Activated naive CD4-positive, alpha-beta T cell treated with Interleukin-2 at 50 U/mL for 16 hours (primary cell): ENCODE measurements at places on chromosomes 12 and 14.

DNA sequence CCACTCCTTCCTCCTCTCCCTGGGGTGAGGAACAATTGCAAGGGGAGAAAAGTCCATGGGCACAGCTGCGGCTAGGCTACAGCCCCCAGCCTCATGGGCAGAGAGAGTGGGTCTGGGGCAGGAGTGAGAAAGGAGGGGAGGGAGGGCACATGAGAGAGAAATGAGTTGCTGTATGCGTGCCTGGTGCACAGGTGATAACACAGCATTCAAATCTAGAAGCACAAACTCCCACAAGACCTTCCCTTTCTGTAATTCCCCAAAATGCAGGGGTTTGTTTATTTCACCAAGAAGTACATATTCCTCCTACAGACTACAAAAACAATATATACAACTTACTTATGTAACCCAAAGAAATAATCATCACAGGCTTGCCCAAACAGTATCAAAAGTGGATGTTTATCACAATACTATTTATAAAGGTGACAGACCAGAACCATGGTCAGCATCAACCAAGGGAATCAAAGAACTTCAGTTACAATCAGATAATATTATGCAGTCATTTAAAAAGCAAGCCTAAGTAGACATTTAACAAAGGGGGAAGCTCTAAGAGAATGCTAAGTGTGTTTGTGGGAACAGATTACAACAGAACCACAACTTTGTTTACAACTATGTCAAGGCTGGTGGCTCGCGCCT, 54.2 kb downstream of the ITPK1 start:
- DNase-seq = no peak

GRCh38 chr12:116171549-116171948, 105.9 kb downstream of the MED13L start:
- DNase-seq = no peak

DNA sequence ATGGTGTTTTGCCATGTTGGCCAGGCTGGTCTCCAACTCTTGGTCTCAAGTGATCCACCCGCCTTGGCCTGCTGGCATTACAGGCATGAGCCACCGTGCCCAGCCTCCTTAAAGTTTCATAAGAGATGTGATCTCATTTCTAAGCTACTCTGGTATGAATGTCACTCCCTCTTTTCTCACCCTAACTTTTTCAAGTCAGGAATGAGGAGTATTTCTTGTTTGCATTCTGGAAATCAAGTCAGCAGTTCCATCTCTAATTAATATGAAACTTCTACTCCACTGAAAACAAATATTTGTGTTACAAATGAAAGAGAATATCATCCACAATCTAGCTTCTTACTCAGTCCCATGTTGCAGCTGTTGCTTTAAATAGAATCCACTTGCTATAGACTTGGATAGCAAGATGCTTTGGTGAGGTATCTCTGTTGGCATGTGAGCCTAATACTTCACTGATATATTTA, 61.3 kb downstream of the ARF6 start:
- no peak for DNase-seq

GRCh38 chr14:102325791-102326345, 6.3 kb downstream of the ZNF839 start:
- no peak for DNase-seq

DNA sequence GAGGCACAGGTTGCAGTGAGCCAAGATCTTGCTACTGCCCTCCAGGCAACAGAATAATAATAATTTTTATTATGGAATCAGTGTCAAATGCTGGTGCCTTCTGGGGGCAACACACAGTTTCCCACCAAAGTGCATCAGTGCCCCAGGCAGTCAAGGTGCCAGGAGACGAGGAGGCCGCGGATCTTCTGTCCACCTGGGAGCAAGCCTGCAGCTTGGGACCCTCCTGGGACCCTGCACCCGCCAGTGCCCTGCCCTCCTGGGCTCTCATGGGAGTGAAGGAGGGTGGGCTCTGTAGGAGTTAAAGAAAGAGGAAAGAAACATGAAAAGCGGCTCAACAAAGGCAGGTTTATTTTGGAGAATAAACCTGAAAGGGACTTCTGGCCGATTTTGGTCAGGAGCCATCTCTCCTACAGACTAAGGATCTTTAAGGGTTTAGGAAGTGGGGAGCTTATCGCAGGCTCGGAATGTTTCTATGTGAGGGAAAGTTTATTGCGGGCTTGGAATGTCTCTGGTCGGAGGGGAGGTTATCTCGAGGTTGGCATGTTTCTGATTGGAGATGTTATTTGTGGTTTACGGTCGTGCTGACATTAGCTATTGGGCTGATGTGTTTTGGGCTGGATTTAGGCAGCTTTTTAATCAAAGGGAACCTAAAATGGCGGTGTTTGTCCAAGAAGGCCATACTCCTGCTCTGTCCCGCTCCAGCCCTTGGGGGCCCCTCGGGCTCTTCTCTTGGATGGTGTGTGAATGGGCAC, 1.1 kb upstream of the ASPG start:
- DNase-seq = no peak

DNA sequence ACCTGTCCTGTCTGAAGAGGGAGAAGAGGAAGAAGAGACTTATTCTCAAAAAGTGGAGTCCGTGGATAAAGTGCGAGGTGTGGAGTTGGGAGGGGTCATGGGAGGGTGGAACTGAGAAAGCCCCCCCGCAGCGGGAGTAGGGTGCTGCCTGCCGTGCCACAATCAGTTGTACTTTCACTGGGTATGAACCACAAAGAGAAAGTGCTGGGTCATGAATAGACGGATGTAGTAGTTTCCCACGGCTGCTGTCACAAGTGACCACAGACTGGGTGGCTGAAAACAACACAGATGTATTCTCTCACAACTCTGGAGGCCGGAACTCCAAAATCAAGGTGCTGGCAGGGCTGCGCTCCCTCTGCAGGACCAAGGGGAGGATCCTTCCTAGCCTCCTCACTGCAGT, 5.5 kb downstream of the DNAH10 start:
- no peak for DNase-seq

- no peak for DNase-seq
Observed at GRCh38 chr12:84641940-84642545, 270.6 kb downstream of the SLC6A15 start.

- DNase-seq = no peak
Observed at GRCh38 chr14:67357969-67358354, 1.6 kb downstream of the ATP6V1D start.

DNA sequence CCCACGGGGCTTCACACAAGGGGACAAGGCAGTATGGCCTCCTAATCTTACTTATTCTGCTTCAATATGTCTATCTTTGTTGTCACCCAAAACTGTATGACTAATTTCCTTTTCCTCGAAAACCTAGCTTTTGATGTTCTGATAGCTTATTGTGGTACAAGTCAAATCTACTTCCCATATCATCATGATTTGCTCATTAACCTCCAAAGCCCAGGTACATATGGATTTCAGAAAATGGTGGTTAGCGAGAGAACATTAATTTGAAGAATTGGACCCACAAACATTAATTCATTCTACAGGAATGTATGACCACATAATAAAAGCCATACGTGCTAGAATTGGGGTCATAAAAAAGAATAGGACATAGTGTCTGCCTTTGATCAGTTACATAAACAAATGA, 412.5 kb downstream of the CCDC91 start:
- DNase-seq = no peak

- DNase-seq = no peak
Observed at GRCh38 chr12:6434205-6435140, 10.3 kb upstream of the CD27 start.

DNA sequence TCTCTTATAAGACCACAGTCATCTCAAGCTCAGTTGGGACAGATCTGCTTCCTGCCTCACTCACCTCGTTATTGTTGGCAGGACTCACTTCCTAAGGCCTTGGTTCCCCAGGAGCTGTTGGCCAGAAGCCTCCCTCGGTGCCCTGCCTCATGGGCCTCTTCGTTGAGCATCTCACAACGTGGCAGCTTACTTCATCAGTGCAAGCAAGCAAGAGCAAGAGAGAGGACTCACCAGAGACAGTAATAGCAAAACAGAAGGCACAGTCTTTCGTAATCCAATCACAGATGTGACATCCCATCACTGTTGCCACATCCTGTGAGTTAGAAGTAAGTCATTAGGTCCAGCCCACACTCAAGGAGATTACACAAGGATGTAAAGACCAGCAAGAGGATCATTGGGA, 5.1 kb upstream of the NUMB start:
- DNase-seq = peak; percentile 50

GRCh38 chr14:93946541-93947090, 19.5 kb downstream of the FAM181A start:
- DNase-seq = no peak

DNA sequence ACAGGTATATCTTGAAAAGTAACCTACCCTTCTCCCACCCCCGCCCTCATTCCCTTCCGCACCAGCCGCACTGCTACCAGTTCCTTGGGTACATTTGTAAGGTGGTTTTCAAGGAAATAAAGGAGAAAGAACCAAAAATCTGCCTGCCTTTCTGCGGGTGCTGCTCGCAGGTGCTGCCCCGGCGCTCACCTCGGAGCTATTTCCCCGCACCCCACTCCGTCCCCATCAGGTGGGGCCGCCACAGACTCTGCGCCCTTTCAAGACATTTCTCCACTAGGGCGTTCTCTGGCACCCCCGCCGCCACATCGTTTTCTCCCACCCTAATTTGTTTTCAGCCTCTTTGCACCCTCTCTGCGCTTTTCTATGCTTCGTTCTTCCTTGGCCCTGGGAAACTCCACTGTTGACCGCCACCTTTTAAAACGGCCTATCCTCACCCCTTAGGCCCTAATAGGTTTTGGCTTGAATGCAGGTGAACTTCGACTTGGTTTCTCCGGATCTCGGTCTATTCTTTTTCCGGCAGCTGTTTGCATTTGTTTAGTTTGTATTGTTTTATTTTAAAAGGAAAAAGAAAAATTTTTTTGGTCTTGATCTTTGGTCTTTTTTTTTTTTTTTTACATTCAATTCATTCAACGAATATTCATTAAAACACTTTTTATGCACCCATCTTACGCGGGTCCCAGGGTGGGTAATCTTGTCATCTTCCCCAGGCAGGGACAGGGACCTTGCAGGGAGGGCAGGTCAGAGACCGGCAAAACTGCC, 3.0 kb downstream of the VSX2 start:
- DNase-seq = no peak

GRCh38 chr12:116735084-116735483, 2.8 kb downstream of the SPRING1 start:
- DNase-seq = no peak

- DNase-seq = peak; percentile 37
Observed at GRCh38 chr14:24674204-24674970, 40.4 kb upstream of the GZMB start.

- DNase-seq = no peak
Observed at GRCh38 chr14:100118396-100119011, 40.9 kb downstream of the DEGS2 start.

DNA sequence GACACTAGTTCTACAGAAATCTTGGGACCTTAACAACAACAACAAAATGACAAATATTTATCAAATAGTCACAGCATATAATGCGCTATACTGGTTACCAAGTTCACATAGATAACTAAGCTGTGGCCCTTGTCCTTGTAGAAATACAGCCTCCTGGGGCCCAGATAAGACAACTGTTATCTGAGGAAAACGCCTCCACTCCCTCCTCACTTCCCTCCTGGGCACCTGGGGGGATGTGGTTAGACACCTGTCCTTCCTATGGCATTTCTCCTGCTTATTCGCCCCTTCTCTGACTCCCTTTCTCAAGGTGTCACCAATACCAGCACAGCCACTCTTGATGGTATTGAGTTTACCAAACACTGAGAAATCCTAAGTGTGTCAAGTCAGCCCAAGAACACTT, 419.4 kb downstream of the RAD51B start:
- no peak for DNase-seq

DNA sequence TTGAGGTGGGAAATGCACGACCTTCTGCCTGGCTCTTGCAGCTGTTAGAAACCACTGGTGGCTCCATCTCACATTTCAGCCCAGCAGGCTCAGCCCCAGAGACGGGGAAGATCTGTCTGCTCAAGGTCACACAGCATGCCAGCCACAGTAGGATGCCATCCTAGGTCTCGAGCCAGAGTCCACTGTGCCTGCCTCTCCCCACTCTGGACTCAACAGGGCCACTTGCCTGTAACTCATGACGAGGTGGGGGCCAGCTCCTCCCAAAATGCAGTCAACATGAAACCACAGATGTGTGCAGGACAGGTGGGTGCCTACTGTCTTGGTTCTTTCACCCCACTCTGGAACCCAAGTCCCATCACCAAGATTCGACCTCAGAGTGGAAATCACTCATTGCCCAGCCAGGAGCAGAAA, 23.2 kb downstream of the BCL11B start:
- DNase-seq = no peak

GRCh38 chr14:99028041-99028440, 244.0 kb downstream of the BCL11B start:
- DNase-seq = no peak

DNA sequence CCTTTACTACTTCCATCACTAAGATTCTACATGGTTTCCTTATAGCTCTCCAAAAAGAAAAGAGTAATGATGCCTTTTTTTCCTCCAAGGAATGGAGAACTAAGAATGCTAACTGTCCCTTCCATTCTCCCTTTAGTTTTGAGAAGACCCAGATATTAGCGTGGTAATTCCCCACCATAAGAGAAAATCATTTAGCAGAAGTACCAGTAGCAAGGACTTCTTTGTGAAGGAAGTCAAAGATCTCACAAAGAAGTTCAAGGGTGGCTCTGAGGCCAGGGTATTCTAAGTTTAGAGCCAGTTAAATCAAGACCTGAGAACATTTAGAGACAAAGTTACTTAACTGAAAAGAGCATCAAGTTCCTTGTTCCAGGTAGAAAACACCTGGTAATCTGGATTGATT, 7.3 kb downstream of the USP15 start:
- no peak for DNase-seq

DNA sequence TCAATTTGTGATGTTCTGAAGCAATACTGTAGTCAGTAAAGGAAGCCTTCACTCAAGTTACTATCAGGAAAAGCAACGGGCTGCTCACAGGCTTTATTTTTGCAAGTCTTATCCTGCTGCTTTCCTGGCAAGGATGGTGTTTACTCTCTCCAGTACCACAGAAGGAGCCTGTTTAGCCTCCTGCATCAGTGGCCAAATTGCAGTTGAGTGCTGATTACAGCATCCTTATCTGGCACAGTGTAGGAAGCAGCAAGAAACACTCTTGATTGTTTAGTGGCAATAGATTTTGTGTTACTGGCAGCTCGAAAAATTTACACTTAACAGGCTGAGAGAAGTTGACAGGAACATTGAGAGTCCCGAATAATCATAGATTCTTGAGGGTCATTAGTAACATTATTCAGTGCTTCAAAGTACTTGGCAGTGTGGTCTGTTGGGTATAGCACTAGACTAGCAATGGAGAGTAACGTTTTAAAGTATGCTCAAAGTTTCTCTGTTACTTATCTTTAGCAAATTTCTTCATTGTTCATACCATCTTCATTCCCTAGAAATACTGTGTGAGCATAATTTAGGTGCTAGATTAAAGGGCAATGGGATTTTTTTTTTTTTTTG, 11.7 kb downstream of the TULP3 start:
- DNase-seq = no peak

DNA sequence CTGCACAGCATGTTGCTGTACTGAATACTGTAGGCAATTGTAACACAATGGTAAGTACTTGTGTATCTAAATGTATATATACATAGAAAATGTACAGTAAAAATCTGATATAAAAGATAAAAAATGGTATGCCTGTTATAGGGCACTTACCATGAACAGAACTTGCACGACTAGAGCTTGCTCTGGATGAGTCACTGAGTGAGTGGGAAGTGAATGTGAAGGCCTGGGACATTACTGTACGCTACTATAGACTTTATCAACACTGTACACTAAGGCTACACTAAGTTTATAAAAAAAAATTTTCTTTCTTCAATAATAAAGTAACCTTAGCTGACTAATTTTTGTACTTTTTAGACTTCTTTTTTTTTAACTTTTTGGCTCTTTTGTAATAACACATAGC, 24.2 kb upstream of the NEDD1 start:
- no peak for DNase-seq

- no peak for DNase-seq
Observed at GRCh38 chr14:103597623-103598377, 31.2 kb upstream of the KLC1 start.
